NCI-H1092 treated with DMSO at 0.1 percent for 48 hours (cell line): ENCODE measurements at places on chromosomes 12 and 14.

DNA sequence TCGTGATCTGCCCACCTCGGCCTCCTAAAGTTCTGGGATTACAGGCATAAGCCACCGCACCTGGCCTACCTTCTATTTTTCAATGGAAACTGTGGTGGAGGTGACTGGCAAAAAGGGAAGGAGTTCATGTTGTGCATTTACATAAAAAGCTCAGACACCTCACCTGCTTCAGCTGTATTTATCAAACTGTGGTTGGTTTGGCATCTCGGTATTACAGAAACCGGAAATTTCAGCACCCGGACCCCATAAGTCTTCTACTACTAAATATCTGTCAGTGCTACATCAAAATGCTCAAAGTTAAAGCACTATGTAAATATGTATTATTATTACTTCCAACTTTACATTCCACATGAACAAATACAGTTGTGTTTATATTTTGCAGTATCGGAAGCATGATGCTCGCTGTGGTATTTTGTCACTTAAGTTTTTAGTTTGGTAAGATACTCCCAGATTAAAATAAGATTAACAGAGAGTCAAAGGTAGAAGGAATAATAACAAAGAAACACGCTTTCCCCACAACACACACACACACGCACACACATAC lies 95.4 kb downstream of the ITPR2 start:
- no peak for DNase-seq

- no peak for DNase-seq
Observed at GRCh38 chr14:67400434-67400833, 11.5 kb downstream of the PLEK2 start.

DNA sequence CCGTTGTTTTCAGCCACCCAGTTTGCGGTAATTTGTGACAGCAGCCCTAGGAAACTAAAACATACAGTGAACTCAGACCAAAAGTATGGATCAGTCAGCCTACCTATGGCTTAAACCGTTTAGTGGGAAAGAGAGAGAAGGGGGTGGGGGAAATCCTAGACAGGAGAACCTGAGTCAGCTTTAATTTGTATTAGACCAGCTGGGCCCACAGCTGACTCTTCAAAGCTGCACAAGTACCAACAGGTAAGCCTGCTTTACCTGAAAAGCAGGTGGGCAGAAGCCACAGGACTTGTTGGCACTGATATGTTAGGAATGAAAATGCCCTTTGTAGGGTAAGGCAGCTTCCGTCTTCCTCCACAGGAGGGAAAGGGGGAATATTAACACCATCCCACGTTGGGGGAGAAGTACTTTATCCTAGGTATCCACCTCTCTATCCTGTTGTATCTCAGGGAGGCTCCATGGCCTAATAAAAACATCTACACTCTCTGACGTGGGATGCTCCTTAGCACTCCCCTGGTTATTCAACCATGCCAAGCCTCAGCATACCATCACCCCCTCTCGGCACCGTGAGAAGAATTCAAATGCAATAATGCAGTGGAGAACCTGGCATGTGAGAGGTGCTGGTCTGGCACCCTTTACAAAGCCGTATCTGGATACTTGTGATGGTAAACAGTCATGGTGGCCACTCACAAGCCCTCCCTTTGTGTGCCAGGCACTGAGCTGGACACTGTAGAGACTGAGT lies 70.3 kb downstream of the STON2 start:
- no peak for DNase-seq

DNA sequence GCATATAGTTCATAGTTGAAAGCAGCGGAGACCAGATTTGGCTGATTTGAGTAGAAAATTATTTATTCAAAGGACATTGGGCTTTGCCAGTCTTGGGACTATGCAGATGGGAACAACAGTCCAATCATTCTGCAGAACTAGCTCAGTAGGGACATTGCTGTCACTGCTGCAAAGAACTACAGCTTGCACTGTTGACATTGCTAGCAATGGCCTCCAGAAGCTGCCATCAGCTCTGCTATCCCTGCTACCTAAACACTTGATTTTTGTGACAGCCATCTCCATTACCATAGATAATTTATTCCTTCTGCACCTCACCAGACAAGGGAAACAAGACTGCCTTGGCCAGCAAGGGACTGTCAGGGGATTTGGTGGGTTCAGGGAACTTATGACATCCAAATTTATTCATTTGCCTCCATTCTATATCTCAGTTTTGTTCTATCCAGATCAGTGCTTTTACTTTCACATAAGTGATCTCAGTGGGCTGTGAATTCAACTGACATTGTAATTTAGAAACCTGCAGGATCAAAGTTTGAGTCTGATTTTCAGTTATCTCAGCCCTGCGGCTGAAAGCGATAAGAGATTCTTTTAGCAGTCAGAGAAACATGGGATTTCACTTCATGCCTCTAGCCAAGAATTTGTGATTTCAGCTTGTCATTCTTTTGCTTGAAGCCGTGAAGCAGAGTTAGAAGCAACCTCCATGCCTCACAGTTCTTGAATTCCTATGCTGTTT lies 136.7 kb upstream of the FBXO33 start:
- no peak for DNase-seq

DNA sequence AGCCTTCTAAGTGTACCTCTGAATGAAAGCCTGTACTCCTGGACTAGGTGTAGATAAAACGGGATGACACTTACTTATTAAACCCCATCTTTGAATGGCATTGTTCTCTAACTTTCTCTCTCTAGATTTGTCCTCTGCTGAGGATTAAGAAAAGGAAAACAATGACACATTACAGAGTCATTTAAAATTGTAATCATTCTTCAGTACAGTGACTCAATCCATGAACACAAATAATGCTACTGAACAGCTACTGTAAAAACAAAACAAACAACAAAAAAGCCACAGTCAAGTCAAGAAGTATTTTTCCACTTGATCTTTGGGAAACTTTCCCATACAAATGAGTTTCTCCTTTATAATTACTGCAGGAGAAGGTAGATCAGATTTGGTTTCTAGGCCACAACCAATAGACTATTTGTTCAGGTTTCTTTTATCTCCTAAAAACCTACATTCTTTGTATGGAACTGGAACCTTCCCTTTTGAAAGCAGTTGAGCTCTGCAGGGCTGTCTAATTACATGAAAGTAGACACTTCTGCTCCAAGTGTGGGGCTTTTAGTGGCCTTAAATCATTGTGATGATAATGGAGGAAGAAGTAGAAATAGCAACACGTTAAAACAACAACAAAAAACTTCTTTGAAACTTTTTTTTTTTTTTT lies 219.1 kb downstream of the ESR2 start:
- DNase-seq: no peak

- DNase-seq: no peak
Observed at GRCh38 chr12:110809149-110809548, 37.6 kb upstream of the CCDC63 start.

DNA sequence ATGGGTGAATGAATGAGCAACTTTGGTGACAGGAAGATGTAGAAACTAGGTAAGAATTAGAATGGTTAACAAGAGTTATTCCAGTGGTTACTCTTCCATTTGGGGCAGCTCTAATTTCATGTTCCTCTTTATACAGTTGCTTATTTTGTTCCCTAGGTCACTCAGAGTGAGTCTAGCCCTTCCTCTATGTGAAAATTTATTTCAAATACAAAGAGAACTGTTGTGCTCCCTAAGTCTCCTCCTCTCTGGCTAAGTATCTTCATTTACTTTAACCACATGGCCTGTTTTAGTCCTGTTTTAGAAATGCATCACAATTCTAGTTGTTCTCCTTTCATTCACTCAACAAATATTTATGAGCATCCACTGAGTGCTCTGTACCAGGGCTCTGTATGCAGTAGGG lies 51.1 kb upstream of the HIF1A start:
- DNase-seq: no peak
